ENCODE measurements at places on chromosomes 6 and 20. TPM values are rescaled to one million over a fixed set of nuclear protein-coding genes. Genes with fewer than 3 reads are reported as not detected.

FILIP1 gene
- total RNA-seq, result 10.4 TPM

NNAT gene
- 1,965 TPM for total RNA-seq

MROH8 gene
- 8.2 TPM for total RNA-seq

FNDC1 gene
- total RNA-seq, result 29.2 TPM

KCNK15 gene
- total RNA-seq, result 0.30 TPM

GUCA1A gene
- total RNA-seq, result 1.9 TPM

THEMIS gene
- 0.06 TPM for total RNA-seq

LAMP5 gene
- total RNA-seq, result 66.8 TPM

ULBP3 gene
- 5.6 TPM for total RNA-seq

PACRG gene
- total RNA-seq, result 9.5 TPM

L3MBTL1 gene
- total RNA-seq, result 24.9 TPM

SIRPD gene
- not detected for total RNA-seq

CTAGE9 gene
- total RNA-seq, result not detected

SDCBP2 gene
- total RNA-seq, result 8.7 TPM

GTPBP2 gene
- total RNA-seq, result 46.6 TPM

KHDC1L gene
- 0.83 TPM for total RNA-seq

PTCRA gene
- total RNA-seq, result not detected

HDGFL1 gene
- not detected for total RNA-seq

METTL24 gene
- total RNA-seq, result 11.5 TPM

ATF6B gene
- total RNA-seq, result 20.4 TPM

DEFB119 gene
- total RNA-seq, result not detected

SLC16A10 gene
- total RNA-seq, result 15.2 TPM

SPATA25 gene
- 1.3 TPM for total RNA-seq

RBBP8NL gene
- not detected for total RNA-seq

TRIM38 gene
- 4.0 TPM for total RNA-seq

KIFC1 gene
- 12.9 TPM for total RNA-seq

HLA-DQA1 gene
- total RNA-seq, result 1.9 TPM

PTCHD4 gene
- 11.7 TPM for total RNA-seq

SH3BGRL2 gene
- 55.9 TPM for total RNA-seq

SPATS1 gene
- total RNA-seq, result 0.30 TPM

GJA10 gene
- total RNA-seq, result not detected

AIF1 gene
- 55.0 TPM for total RNA-seq

CST2 gene
- not detected for total RNA-seq
